ENCODE measurements at places on chromosomes 16 and 17.

- DNase-seq, result no peak
Observed at GRCh38 chr17:70773258-70773657, 603.9 kb downstream of the KCNJ2 start.

- no peak for DNase-seq
Observed at GRCh38 chr16:81551821-81552304, 107.3 kb downstream of the CMIP start.

DNA sequence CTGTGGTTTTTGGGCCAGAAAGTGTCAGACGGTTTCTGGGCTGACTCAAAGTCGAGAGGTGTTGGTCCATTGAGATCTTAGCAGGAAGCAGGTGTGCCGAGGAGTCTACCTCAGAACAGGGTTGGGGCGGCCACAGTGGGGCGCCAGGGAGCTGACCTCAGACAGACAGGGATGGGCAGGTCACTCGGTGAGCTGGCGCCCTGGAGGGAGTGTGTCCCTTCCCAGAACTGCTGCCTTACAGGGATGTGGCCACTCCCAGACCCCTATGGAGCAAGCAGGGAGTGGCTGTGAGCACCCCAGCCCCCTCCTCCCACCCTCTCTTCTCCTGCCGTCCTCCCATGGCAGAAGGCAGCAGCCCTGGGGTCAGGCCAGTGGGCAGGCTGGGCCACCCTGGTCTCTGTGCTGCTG is 14.0 kb upstream of the DPEP1 start:
- peak; percentile 41 for DNase-seq

DNA sequence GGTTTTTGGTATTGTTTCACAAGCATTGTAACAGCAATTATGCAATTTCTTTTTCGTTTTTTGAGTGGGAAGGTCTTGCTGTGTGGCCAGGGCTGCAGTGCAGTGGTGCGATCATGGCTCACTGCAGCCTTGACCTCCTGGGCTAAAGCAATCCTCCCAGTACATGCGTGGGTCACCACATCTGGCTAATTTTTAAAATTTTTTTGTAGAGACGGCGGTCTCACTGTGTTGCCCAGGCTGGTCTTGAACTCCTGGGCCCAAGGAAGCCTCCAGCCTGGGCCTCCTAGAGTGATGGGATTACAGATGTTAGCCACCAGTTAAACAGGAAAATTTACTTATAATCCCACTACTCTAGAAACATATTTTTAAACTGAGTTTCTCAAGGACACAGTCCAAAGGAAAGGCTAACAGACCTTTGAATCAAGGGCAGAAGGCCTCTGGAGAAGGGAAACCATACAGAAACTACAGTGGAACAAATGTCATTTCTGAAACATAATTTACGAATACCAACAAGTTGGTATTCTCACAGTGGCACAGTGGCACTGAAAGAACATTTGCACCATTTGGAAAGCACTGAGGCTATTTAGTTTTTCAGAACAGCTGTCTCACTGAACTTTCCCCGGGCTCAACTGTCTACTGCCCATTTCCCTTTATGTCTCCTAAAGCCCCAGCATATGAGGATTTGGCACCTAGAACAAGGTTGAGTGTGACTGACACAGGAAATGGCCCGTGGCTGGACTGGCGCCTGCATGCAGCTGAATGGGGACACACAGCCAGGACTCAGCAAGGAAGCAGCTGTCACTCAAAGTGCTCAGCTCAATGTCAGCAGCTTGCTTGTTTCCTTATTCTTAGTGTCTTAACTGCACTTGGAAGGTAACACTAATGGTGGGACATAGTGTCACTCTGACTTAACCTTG is 2.8 kb upstream of the PRKAR1A start:
- no peak for DNase-seq

DNA sequence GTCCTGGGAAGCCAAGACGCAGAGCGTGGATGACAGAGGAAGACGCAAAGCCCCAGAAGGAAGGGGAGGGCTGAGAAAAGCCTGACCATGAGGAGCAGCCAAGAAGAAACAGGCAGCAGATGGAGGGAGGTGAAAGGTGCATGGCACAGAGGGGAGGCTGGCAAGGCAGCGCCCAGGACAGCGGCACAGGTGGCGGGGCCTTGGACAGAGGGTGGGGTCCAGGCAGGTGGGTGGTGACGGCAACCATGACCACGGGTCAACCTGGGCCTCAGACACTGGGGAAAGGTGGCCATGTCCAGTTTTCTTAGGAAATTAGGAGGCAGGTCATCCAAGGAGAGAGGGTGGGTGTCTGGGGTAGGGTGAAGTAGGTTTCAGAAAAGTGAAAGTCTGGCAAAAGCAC is 17.0 kb downstream of the ARHGAP17 start:
- DNase-seq, result no peak

DNA sequence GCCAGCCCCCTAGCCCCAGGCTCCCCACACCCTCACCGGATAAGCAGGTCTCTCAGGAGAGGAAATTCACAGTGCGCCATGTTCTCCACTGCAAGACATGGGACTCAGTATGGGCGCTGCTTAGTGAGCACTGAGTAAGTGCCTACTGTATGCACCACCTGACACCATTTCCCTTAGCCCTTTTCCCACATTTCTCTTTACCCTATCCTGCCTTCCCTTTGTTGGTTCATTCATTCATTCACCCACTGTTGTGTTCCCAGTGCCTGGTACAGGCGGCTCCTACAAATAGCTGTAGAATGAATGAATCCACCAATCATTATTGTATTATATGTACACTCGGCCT is 10.1 kb downstream of the SEPTIN12 start:
- DNase-seq, result no peak

DNA sequence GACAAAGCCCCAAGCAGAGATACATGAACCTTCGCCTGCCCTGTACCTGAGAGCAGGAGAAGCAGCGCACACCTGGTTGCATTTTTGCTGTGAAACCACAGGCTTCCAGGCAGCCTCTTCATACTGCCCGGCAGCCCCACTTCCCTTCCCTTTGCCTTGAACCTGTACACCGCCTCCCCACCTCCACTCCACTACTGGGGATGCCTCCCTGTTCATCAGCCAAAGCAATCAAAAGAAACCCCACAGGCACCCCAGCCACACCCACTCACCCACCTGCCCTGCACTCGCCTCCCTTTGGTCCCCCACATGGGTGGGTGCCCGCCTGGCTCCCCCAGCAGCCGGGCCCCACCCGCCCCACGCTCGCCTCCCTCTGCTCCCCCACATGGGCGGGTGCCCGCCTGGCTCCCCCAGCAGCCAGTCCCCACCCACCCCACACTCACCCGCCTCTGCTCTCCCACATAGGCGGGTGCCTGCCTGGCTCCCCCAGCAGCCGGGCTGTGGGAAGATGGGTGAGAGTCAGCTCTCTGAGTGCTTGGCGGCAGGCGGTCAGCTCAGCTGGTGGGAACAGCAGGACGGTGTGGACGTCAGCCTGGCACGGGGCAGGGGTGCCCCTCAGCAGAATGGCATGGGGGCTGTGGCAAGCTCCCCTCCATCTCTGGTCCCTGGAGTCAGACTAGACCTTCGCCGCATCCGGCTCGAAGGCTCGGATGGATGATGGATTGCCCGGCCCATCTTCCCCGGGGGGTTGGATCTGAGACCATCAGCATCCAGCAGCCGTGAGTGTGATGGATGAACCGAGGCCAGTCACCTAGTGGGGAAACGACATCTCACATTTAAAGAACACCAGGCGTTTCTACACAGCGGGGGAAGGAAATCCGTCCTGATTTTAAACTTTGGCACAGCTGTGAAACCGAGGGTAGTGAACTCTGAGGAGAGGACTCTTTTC is 135.6 kb downstream of the BANP start:
- no peak for DNase-seq

DNA sequence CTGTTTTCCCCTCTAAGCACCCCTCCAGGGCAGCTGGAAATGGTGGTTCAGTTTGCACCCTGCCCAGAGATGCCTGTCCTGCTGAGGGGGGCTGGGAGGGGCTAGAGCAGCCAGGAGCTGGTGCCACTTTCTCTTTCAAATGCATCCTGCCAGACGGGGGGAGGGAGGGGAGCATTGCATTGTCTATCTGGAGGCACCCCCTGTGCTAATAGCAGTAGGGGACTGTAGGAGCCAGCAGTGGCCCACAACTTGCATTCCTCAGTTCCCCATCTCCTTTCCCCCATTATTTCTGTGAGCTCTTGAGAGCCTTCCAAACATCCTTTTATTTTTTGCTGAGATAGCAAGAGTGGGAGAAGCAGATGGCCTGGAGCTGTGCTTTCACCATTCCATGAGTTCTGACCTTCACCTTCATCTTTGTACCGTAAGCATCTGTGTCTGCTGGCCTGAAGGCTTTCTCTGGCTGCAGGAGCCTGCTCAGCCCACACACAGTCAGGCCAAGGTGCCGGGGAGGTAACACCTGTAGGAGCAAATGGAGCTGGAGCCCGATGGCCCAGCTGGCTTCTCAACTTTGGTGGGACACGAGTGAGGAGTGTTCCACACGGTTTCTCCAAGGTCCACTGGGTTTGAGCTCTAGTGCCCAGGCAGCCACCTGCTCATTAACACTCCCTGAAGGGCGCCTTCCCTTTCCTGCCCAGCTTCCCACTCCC is 5.2 kb downstream of the WFDC1 start:
- no peak for DNase-seq

DNA sequence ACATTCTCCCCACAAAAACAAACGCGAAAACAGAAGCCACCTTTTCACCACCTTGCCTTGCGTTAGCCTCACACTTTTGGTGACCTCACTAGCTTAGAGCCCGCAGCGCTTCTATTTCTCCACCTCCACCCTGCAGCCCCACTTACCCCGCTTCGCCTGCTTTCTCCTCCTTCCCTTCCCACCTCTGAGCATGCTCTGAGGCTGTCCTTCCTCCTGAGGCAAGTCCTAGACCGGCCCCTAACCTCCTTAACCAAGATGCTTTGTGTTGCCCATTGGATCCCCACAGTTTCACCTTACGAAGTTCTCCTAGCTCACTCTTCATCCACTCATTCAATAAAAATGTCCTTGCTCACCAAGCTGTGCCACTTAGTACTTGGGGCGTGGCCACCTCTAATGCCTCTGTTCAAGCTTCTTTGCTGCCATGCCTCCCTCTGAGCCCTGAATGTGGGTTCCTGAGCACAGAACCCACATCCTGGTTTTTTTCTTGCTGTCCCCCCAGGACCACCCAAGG is 1.3 kb downstream of the GNGT2 start:
- DNase-seq, result no peak

DNA sequence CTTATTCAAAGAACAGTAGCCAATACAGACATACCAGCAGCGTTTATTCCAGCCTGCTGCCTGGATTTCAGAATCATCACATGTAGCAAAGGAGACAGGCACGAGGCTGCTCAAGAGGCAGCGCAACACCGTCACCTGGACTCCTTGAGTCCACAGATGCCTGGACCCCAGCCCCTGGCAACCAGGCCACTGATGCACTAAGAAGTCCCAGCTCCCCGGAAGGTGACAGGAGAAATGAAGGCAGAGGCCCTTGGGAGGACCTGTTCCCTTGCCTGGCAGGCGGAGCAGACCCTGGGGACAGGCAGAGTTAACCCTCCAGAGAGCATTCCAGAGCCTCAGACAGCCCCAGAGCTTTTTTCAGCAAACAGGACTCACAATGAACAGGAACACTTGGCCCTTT is 16.5 kb downstream of the SMIM5 start:
- DNase-seq, result no peak

DNA sequence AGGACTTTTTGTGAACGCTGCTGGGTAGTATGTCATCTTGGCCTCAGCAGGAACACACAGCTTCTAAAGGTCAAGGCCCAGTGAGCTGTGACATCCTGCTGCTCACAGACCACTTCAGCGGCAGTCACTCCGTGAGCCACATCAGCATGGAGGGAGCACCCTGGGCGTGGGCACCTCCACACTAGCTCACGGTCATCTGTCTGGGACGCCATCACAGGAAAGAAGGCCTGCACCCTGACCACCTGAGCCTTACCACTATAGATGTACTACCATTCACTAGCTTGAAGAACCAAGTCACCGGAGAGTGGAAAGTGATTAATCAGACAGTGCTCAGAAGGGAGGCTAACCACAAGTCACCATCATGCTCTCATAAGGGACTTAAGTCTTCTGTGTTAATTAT is 3.3 kb downstream of the AXIN1 start:
- no peak for DNase-seq

DNA sequence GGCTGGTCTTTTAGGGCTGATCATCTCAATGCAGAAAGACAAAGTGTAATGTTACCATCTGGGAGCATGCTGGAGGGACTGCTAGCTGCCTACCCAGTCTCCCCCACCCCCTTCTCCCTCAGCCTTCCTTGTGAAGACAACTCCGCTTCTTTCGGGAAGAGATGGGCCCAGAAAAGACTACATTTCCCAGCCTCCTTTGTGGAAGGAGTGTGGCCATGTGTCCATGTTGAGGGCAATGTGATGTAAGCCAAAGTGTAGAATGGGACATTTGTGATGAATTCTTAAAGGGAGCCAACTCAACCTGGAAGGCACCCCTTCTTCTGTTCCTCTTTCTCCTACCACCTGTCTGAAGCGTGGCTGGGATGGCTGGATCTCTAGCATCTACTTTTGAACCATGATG is 16.3 kb downstream of the ABCC12 start:
- DNase-seq, result no peak

GRCh38 chr16:75111514-75111940 is 5.1 kb downstream of the LDHD start:
- DNase-seq, result no peak

- no peak for DNase-seq
Observed at GRCh38 chr16:56163938-56164337, 27.4 kb upstream of the GNAO1 start.

Measured in stimulated activated CD4-positive, alpha-beta T cell treated with anti-CD3 and anti-CD28 coated beads, Interleukin-4, amount 100 ng/mL, for 24 hours (primary cell).